ENCODE measurements at places on chromosomes 4 and X. TPM values are rescaled to one million over a fixed set of nuclear protein-coding genes. Genes with fewer than 3 reads are reported as not detected.

Gene NXF2B
- polyA plus RNA-seq = not detected

Gene SSX4
- not detected for polyA plus RNA-seq

Gene FAM241A
- polyA plus RNA-seq = 0.44 TPM

Gene ZNF141
- polyA plus RNA-seq = 2.4 TPM

Gene TSR2
- 32.8 TPM for polyA plus RNA-seq

Gene CLDN34
- not detected for polyA plus RNA-seq

DNA sequence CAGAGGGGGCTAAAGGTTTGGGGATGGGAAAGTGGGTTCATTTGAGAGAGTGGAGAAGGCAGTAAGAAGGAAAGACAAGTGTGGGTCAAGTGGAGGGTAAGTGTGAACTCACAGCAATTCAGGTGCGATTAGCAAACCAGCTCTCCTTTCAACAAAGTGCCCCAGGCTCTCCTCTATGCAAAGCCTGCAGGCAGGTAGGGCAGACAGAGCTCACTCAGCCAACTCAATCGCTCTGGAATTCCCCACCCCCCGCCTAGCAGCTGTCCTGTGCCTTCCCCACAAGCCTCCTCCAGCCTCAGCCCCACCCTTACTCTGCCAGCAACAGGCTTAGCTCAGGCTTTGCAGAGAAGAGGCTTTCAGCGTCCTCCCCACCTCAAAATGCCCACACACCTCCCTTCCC is 14.8 kb upstream of the MAMLD1 start:
- DNase-seq = no peak

DNA sequence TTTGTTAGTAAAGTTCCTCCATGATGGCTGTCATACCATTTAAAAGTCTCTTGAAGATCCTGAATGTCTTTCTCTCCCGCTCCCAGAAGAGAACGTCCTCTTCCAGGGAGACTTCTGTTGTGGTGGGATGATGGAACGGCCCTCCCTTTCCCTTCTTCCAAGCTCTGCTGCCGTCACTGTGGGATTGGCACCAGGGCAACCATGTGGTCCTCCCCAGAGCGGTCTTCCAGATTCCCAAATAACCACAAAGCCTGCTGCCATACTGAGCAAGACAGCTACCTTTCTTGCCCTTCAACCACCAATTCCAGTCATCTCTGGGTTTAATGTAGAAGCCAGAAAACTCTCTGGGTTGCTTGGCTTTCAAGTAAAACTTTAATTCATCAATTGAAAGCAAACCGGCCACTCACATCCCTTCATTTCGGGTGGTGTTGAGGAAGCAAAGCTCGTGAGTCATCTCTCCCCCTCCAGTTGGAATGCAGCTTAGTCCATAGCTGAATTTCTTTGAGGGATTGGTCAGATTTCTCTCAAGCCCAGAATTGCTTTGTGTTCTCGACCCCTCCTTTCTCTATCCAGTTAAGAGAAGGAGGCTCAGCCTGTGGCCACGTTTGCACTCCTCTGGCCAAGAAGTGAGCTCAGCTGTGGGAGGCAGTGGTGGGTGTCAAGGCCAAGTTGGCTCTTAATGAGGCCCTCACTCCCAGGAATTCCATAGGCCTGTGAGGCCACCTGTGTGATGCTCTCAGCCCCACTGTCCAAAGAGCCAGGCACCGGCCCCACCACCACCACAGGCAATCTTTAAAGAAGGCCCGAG is 36.9 kb downstream of the FHDC1 start:
- DNase-seq = no peak

DNA sequence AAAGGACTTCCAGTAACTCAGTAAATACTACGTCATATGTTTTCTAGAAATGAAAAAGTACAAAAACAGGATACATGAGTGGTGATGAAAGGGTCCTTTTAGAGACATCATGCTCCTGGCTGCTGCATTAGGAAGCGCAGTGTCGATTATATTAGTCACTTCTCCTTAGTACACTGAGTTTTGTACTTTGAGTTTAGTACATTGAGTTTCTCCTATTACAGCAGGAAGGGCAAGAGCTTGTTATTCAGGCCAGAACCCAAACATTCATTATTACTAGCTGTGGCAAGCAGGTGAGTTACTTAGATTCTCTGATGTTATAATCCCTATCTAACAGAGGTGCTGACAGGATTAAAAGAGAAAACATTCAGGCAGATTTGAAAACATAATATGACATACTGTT is 21.3 kb downstream of the RPGR start:
- no peak for DNase-seq

- DNase-seq = peak; percentile 28
Measured at GRCh38 chrX:43456063-43456462, 200.0 kb upstream of the MAOA start.

GRCh38 chr4:164081801-164082200 is 587.3 kb downstream of the TMA16 start:
- DNase-seq = no peak

GRCh38 chr4:139587446-139587845 is 31.4 kb upstream of the SETD7 start:
- no peak for DNase-seq

- DNase-seq = no peak
Measured at GRCh38 chr4:173397604-173398003, 1.3 kb downstream of the SCRG1 start.

DNA sequence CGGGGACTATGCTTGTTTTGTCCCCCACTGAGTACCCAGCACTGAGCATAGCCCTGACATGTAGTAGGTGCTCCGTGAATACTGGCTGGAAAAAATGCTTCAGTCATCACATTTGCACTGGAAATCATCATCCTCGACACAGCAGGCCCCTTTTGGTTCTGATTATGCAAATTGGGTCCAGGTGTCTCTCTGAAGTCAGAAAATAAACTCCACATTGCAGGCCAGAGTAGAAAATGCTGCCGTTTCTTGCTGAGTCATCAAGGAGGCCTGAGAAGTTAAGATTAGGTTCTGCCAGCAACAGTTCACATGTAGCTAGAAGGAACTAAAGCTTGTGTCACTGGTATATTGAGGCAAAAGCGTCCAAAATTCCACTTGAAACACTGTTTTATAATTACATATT is 15.0 kb upstream of the STK32B start:
- DNase-seq = no peak

- DNase-seq = no peak
Measured at GRCh38 chrX:12441381-12442128, 303.3 kb downstream of the FRMPD4 start.

GRCh38 chr4:156838761-156839160 is 132.8 kb downstream of the PDGFC start:
- DNase-seq = no peak

DNA sequence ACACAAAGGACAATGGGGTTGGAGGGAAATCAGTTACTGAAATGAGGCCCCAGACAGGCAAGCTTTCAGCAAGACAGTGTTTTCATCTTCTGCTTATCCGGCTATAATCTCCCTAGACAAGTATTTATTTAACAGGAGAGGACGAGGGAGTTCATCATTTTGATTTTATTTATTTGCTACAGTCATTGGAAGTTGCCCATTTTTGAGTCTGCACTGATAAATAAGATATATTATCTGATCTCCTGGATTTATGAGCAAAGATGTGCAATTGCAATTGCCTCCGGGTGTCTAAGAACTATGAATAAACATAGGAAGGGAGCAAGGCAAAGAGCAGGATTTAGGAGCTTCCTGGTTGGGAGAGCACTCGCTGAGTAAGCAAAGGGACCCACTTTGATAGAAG is 263.2 kb upstream of the EDA2R start:
- DNase-seq = no peak

DNA sequence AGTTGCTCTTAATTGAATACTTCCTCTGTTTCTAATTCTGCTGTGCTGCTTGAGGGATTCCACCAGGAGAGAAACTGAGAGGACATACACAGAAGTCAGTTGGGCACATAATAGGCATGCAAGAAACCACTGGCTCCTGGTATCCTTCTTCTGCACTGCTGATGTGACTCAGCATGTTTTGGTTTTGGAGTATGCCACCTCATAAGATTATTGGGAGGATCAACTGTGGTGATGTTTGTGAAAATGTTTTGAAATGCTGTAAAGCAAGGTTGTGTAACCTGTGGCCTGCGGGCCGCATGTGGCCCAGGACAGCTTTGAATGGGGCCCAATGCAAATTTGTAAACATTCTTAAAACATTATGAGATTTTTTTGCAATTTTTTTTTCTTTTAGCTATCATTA is 119.6 kb downstream of the GATB start:
- no peak for DNase-seq

DNA sequence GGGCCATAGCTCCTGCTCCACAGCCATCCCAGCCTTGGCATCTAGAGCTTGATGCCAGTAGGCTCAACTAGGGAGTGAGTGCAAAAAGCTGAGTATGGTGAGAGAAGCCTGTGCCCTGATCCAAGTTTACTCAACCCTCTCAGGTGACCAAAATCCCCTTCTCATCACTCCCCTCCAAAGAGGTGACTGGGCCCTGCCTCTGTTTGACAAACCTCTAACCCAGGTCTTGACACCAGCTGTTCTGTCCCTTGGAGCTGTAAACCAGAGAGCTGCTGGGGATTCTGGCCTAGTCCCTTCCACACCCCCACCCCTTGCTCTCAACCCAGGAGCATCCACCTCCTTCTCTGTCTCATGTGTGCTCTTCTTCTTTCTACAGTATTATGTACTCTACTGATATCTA is 73.5 kb downstream of the MSN start:
- DNase-seq = no peak

Data from SK-N-SH (cell line).